Neural progenitor cell (in vitro differentiated cells): ENCODE measurements at places on chromosomes 7 and 10.

GRCh38 chr7:151460474-151460855 is 20.5 kb upstream of the CRYGN start:
- no peak for DNase-seq

GRCh38 chr10:74643596-74643975 is 182.8 kb upstream of the KAT6B start:
- DNase-seq = no peak

GRCh38 chr10:126126866-126127265 is 230.5 kb downstream of the FANK1 start:
- DNase-seq = no peak

DNA sequence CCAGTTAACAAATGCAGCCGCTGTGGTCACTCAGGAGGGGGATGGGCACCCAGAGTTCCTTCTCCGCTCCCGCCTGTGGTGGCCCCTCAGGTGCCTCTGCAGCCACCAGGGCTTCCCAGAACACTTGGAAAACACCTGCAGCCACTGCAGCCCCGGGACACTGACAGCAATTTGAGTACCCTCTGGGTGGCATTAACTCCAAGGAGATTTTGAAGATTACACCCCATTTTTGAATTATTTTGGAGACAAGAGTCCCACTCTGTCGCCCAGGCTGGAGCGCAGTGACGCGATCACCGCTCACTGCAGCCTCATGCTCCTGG is 32.2 kb downstream of the IL15RA start:
- no peak for DNase-seq

DNA sequence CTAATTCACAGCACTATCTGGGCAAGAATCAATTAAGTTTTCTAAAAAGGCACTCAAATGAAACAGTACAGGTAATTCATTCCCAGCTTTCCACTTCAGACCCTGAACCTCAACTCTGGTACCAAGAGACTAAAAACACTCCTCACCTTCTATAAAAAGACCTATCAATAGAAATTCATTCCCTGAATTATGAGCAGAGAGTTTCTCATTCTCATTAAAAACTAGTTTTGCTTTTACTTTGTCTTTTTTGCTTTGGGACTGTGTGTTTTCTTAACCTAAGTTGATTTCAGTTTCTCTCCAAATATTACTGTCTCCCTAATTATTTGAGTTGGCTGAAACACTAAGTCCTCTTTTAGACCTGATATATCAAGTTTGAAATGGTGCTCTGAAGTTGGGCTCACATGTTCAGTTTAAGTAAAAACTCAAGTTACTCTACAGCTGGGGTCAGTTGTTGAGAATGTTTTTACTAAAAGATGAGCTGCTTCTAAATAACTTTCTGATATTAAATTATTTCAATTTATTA is 189.5 kb downstream of the JAZF1 start:
- DNase-seq = no peak

DNA sequence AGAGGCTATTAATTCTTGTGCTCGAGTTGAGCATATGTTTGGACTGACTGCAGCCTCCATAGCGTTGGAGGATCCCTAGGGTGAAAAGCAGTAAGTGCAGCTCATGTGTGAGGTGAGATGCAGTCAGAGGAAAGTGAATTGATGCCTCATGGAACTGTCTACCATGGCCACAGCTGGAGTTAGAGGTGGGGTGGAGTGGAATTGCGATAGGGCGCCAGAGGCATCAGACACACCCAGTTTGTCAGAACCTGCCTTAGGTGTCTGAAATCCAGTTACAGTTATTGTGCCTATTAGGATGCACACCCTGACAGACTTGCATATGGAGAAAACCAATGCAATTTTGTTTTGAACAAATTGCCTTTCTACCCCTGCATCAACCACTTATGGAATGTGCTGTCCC is 39.4 kb downstream of the ERLIN1 start:
- DNase-seq = no peak

GRCh38 chr7:150978126-150978789 is at the start of gene KCNH2:
Gene KCNH2 (minus strand): TSS chr7:150978321. CDS start chr7:150977913, 408 bp downstream.
- peak; percentile 93 for DNase-seq

- no peak for DNase-seq
Observed at GRCh38 chr7:80967071-80967916, 48.4 kb upstream of the SEMA3C start.

DNA sequence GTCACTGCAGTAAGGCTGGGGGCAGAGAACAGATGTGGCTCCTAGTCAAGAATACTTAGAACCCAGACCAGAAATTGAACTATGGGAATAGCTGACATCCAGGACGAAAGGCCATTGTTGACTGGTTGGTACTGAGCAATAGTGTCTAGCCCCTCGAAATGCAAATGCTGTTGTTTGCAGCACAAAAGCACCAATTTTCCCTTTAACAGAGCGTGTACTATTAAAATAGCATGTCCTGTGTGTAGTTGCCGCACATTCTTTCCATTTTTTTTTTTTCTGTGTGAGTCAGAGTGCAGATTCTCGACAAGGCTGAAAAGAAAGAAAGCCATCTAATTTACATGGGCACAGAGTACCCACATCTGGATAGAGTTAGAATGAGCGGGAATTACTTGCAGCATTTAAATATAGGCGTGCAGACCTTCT is 302.4 kb downstream of the PTEN start:
- no peak for DNase-seq

- DNase-seq = no peak
Observed at GRCh38 chr10:6177880-6178281, 24.9 kb upstream of the PFKFB3 start.

- no peak for DNase-seq
Observed at GRCh38 chr10:129330211-129330610, 136.8 kb upstream of the MGMT start.

DNA sequence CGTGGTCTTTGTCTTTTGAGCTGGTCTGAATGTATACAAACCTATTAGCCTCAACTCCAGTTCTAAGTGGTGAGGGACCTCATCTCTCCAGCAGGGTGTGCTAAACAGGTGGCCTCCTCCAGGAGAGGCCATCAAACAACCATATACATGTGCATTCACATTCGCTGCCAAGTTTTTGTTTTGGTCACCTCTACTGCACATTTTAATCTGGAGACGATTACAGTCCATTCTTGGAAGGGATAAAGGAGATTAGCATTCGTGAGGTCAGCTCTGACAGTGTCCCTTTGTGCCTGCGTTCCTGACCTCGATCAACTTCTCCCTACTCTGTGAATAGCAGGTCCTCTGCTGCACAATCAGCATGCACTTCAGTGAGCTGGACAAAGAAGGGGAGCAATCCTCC is 60.8 kb downstream of the RHOBTB1 start:
- peak; percentile 51 for DNase-seq

GRCh38 chr7:143188994-143189393 is 5.8 kb downstream of the TAS2R39 start:
- no peak for DNase-seq

GRCh38 chr7:36406156-36406555 is 16.5 kb downstream of the ANLN start:
- DNase-seq = no peak

- DNase-seq = peak; percentile 48
Observed at GRCh38 chr7:148337246-148337965, 253.2 kb upstream of the C7orf33 start.
